ENCODE measurements at places on chromosomes 4 and X.

GRCh38 chrX:19361701-19362100, 18.0 kb downstream of the PDHA1 start:
- DNase-seq: no peak

DNA sequence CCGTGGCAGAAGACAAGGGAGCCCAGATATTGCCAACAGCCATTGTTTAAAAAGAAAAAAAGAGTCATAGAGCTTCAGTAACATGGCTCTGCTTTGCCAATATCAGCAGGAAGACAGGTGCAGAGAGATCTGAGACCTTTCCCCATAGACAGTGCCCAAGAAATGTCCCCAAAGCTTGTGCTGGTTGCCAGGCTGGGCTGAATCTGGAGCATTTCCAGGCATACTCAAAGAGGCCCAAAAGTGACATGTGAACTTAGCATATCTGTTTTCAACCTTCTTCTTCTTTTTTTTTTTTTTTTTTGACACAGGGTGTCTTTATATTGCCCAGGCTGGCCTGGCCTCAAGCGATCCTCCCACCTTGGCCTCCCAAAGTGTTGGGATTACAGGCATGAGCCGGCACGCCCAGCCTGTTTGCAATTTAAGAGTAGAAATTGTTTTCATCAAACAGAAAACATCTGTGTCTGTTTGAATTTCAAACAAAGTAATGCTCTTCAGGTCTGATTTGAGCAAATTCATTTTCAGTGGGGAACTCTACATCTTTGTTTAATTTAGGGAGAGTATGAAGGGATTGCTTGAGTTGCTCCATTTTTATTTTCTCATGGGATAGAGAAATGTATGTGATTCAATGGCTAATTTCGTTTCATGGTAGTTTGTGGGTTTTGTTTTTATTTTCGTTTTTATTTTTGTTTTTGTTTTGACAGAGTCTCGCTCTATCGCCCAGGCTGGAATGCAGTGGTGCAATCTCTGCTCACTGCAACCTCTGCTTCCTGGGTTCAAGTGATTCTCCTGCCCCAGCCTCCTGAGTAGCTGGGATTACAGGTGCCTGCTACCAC, 56.6 kb upstream of the RBM47 start:
- no peak for DNase-seq

DNA sequence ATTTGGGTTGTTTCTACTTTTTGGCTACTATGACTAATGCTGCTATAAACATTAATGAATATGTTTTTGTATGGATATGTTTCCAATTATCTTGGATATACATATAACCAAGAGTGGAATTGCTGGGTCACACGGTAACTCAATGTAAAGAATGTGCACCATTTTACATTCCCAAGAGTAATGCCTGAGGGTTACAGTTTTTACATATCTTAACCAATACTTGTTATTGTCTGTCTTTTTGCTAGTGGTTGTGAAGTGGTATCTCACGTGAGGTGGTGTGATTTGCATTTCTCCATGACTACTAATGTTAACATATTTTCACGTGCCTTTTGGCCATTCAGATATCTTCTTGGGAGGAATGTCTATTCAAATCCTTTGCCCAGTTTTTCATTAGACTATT, 200.3 kb upstream of the MAB21L2 start:
- DNase-seq: no peak

DNA sequence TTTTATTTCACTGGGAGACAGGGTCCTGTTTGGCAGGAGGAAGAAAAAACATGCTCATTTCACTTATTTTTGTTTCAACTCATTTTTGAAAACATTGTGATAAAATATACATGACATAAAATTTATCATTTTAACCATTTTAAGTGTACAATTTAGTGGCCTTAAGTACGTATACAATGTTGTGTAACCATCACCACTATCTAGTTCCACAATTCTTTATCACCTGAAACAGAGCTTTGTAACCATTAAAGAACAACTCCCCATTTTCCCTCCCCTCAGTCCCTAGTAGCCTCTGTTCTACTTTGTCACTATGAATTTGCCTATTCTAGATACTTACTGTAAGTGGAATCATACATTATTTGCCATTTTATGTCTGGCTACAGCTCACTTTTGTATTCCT, 143.8 kb downstream of the GPAT3 start:
- no peak for DNase-seq

DNA sequence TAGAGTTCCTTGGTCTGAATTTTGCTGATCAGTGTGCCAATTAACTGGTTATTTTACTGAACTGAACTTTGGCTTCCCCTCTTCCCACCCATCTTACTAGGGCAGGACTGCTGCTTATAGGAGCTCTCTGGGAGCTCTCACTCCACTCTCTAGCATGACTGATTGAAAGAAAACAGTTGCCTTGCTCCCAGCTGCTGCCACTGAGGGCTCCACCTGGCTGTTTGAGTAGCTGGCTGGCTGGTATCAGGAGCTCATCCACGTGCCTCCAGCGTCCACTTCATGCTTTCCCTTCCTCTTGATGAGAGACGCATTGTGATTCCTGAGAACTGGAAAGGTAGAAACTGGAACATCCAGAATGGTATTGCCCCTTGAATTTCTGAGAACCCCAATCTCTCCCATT, 73.0 kb upstream of the KLHL13 start:
- DNase-seq: no peak

DNA sequence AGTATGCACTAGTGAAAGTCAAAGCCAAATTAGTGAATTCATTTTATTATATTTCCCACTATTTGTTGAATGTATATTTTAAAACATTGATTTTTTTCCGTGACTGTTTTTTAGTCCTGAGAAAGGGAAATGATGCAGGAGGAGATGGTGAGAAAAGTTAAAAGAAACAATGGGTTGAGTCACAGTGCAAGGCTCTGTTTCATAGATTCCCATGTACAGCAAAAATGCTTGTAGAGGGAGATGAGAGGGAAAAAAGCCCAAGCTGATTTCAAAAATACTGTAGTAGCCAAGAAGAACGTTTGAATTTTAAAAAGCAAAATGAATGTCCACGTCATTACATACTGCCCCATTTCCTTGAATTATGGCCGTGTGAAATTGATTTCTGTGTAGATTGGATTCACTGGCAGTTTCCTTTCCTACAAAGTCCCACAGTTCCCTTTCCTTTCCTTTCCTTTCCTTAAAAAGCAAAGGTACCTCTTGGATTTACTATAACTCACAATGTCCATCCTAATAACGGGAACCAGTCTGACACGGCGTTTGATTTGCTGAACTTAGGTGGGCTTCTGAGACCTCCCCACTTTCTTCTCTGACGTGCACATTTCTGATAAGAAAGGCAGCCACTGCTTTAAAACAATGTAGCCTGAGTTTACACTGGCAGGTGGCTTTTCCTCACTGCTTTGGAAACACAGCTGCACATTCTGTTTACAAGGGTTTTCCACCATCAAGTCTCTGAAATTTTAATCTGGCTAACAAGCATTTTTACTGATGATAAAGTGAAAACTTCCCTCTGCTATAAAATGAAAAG, 63.7 kb downstream of the SPCS3 start:
- DNase-seq: no peak

- DNase-seq: no peak
Observed at GRCh38 chr4:39596971-39597370, 41.7 kb downstream of the SMIM14 start.

GRCh38 chr4:185256446-185256845, 47.0 kb downstream of the SNX25 start:
- DNase-seq: no peak

DNA sequence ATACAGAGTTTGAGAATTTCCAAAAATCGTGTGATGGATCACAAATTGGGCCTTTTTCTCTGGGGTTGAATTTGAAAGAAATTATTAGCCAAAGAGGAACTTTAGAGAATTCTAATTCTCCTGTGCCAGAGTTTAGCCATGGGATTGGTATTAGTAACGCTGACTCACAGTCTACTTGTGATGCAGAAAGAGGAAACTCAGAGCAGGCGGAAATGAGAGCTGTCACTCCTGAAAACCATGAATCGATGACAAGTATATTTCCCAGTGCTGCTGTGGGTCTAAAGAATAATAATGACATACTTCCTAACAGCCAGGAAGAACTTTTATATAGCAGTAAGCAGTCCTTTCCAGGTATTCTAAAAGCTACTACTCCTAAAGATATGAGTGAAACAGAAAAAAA, 64.9 kb downstream of the N4BP2 start:
- no peak for DNase-seq

DNA sequence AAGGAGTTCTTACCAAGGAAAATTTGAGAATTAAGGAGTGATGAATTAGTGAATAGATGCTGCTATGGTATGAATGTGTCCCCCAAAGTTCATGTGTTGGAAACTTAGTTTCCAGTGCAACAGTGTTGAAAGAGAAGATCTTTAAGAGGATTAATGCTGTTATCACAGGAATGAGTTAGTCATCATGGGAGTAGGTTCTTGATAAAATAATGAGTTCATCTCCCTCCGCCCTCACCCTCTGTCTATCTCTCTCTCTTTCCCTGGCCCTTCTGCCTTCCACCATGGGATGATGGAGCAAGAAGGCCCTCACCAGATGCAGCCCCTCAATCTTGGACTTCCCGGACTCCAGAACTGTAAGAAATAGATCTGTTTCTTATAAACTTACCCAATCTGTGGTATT, 38.3 kb upstream of the KLHL8 start:
- DNase-seq: no peak

GRCh38 chr4:159828687-159829086, 725.8 kb downstream of the RAPGEF2 start:
- DNase-seq: no peak

- no peak for DNase-seq
Observed at GRCh38 chr4:36177946-36178345, 66.4 kb downstream of the ARAP2 start.

- DNase-seq: no peak
Observed at GRCh38 chrX:21645431-21645830, 12.7 kb downstream of the KLHL34 start.

DNA sequence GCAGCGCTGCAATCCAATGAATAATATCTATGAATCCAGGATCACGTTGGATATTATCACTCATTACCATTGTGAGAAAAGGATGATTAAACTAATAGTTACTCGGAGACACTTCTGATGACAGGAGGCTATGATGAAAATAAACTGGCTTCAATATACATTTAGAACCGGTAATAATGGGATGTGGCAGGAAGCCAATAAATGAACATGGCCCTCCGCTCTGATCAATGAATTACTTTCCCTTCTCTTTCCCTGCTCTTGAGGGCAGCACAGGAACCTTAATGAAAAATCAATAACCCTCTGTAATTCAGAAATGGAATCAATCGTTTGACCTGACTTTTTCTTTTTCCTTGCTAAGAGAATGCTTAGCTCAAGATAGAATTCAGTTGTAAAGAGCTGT, 103.9 kb upstream of the PAQR3 start:
- no peak for DNase-seq

GRCh38 chr4:105092768-105093167, 53.9 kb upstream of the TET2 start:
- DNase-seq: no peak

DNA sequence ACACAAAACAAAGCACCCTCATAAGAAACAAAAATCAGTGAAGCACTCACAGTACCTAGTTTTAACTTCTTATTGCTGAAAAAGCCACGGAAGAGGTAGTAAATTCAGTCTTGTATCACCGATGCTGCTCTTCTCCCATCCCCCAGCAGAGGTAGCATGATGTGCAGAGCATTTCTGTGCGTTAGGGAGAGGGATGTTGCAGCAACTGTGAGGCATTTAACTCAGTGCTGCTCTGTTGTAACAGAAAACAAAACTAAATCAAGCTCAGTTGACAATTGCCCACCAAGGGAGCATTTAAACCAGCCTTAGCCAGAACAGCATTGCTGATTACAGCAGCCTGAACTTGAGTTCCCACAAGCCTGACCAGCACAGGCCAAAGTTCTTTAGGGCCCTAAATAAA, 1279.7 kb upstream of the ADGRL3 start:
- DNase-seq: no peak

DNA sequence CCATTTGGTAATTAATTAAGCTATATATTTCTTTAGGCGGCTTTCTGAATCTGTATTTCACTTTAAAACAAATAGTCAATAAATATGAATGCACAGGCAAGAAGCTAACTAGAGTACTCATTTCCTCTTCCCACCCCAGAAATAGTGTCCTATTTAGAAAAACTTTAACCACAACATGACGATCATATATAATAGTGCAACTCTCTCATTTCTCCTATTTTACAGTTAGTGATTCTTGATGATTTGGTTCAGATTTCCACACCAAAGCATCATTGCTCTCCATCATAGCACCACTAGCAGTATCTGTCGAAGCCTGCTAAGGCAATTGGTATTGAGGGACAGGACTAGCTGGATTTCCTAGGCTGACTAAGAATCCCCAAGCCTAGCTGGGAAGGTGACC, 184.0 kb upstream of the GALNTL6 start:
- no peak for DNase-seq

GRCh38 chr4:155795991-155796390, 37.2 kb downstream of the GUCY1B1 start:
- DNase-seq: no peak

GRCh38 chrX:118839334-118839958, 15.8 kb downstream of the ZCCHC12 start:
- peak; percentile 48 for DNase-seq

GRCh38 chrX:65679071-65679540, 11.7 kb downstream of the MSN start:
- no peak for DNase-seq

DNA sequence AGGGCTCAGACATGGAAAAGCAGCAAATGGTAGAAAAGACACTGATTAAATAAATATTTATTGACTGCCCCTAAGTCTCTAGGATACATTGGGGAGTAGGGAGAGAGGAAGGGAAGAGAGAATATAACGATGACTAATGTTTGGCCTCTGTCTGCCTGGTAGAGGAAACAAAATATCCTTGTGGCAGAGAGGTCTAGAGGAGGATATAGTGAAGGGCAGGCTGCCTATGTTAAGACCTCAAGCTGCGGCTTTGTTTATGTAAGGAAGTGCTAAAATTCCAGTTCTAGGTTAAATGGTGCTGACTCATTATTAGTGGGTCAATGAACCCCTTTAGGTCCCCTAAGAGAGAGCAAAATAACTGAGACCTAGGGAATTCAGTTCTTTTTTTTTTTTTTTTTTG, 427.3 kb upstream of the FTHL17 start:
- DNase-seq: no peak

DNA sequence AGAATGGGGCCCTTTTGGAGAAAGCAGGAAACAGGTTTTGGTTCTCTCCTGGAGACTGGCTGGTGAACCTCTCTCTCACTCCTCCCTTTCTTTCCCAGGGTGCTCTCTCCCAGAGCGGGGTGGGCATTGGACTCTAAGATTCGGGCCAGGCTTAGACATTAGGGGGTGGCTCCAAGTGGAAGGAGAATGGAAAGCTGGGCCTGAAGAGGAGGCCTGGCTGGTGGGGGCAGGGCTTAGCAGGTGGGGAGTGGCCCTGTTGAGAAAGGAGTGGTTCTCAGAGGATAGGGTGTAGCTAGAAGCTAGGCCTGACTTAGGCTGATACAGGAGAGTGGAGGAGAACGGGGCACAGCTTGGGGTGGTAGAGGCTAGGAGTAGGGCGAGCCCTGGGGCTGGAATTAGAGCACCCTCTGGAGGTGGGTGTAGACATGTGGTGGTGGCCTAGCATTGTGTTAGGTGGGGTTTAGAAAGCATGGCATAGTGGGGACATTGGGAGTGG, 5.7 kb downstream of the PLP2 start:
- DNase-seq: no peak

DNA sequence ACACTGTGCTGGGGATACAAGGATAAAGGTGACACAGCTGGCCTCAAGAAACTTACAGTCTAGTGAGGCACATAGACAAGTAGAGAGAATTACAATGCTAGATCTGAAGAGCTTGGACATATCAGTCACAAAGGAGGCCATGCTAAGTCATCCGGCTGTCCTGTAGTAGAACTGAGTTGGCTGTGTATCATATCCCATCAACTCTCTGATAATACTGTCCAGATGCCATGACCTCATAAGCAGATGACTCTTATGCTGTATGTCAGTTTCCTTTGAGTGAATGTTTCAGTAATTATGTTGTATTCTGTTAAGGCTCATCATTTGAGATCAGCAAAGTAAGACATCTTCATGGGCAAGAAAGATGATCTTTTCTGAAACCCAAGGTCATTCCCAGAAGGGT, 442.9 kb downstream of the MID1IP1 start:
- DNase-seq: no peak
